Mucosa of descending colon (tissue), 3 donors: ENCODE measurements at places on chromosomes 11 and 22. TPM values are rescaled to one million over a fixed set of nuclear protein-coding genes. Genes with fewer than 3 reads are reported as not detected.

DCPS gene
- 14.8 TPM for total RNA-seq

PKNOX2 gene
- 4.0 TPM for total RNA-seq

NCR3LG1 gene
- total RNA-seq = 6.0 TPM

DBX1 gene
- total RNA-seq = not detected

DUSP8 gene
- total RNA-seq = 28.5 TPM

INS gene
- not detected for total RNA-seq

P2RX6 gene
- total RNA-seq = 1.4 TPM

APLNR gene
- total RNA-seq = 2.4 TPM
